ENCODE measurements at places on chromosomes 2 and 18.

- DNase-seq, result peak; percentile 60
Observed at GRCh38 chr2:218082586-218083351, 13.7 kb downstream of the RUFY4 start.

- DNase-seq, result no peak
Observed at GRCh38 chr18:63708650-63709049, 5.9 kb downstream of the SERPINB11 start.

DNA sequence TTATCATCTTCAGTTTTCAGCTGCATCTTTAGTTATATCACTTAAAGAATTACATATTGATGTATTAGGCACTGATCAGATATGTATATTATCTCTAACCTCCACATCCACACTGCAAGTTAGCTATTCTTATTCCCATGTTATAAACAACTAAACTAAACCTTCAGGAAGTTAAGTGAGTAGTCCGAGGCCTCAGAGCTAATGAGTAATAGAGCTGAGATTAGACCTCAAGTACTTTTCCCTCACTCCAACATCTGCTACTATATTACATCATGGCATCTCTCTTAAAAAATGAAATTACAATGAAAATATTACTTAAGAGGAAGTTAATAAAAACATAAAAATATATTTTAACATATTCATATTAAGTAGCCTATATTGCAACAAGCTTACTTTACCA lies 183.6 kb upstream of the MAP2 start:
- no peak for DNase-seq

DNA sequence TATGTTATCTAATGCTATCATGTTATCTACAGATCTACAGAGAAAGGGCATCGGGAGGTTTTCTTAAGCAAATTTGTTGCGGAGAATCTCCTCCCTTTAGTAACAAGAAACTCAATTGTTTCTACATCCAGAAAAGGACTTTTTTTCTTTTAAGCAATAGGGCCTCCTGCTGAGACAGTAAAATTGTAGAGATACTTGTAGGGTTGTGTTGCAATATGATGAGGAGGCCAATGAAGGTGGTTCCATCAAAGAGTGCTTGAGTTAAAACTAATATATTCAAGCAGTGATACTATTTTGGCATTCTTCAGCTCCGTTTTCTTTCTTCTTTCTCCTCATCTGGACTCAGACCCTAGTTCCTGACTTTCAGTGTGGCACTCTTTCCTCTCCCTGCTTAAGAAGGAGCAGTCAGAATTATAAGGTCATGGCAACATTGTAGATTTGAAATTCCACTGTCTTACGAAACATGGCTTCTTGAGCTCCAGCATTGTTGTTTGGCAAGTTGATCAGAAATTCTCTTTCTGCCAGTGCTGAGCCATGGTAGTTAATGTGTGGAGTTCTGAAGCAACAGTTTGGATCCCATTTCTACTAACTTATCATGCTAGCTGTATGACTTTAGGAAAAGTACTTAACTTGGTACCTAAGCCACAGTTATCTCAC lies 202.0 kb upstream of the SLC14A2 start:
- DNase-seq, result no peak

All from mesenteric fat pad (tissue), 1 donor.